AG08395 (cell line): ENCODE measurements at places on chromosomes 3 and 15.

DNA sequence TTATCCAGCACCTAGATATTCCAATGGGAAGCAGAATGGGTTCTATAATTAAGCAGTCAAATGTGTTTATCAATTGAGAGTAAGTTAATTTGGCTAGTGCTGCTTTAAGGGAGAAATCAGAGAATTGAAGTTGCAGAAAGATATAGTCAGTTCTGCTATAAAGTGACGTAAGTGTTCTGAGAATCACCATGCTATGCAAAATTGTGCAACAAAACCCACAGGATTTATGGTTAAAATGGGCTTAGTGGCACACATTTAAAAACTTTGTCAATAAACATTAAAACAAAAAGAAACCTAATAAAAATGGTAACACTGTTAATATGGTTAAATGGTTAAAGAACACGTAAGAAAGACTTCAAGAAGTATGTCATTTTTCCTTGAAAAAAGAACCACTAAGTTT is 74.5 kb downstream of the TMEM108 start:
- no peak for DNase-seq

- DNase-seq: no peak
Measured at GRCh38 chr15:37004981-37005735, 95.2 kb downstream of the MEIS2 start.

DNA sequence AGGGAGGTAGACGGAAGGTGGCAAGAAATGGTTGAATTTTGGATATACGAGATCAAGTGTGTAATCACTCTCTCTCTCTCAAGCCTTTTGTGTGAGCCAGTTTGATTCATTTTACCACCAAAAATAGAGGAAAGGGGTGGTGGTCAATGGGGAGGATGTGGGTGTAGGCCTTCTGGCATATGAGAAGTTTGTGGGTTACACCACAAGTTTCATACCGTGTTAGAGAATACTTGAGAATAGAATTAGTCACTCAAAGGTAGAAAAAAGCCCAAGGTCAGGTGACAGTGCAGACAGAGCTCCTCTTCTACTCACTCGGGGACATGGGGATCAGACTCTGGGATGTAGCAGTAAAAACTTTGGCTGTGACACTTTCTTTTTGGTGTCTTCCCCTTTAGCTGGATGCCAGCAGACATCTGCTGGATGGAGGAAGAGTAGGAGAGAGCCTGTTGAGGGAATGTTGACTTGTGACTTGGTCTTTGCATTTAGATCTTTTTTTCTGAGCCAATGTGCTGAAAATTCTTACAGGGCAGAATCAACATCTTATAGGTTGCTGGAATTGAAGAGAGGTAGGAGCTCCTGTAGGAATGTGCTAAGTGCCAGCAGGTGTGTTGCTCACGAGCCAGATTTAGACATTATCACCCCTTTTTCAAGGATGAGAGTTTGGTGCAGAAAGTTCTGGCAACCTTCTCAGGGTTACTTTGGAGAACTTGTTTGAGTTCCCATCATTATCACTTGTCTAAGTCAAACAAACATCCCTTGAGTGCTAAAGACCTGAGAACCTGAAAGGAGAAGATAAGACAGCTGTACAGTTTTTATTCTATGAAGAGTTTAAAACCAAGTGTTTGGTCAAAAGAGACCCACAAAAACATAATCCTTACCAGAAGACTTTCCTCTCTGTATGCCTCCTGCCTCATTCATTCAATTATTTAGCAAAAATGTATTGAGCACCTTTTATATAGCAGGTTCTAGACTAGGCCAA is 43.9 kb upstream of the RYK start:
- no peak for DNase-seq

DNA sequence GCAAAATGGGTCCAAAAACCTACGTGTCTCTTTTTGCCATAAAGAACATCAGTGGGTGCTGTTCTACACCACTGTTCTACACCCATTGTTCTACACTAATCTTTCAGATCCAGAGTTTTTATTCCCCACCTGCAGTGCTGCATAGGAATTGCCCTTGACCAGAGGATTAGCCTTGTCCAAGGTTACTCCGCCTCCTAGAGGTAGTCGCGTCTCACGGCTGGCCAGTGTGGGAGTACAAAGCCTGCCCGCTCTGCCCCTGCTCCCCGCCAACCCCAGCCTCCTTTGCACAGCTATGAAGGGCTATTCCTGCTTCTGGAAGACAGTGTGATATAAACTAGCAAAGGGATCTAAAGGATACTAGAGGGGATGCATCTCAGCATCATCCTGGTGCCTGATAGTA is 222.1 kb upstream of the LMCD1 start:
- no peak for DNase-seq

- peak; percentile 65 for DNase-seq
Measured at GRCh38 chr15:61034678-61035291, 194.3 kb downstream of the RORA start.
